ENCODE measurements at places on chromosomes 1 and 21. TPM values are rescaled to one million over a fixed set of nuclear protein-coding genes. Genes with fewer than 3 reads are reported as not detected.

The FMO2 gene
- 41.3 TPM for total RNA-seq

The MPL gene
- 0.92 TPM for total RNA-seq

The ADCY10 gene
- 0.10 TPM for total RNA-seq

The GUCA2A gene
- not detected for total RNA-seq

The HFM1 gene
- total RNA-seq, result 3.4 TPM

The OR2T2 gene
- total RNA-seq, result not detected

The LRRC38 gene
- 0.65 TPM for total RNA-seq

The SLAMF6 gene
- total RNA-seq, result 0.40 TPM

The COL8A2 gene
- total RNA-seq, result 0.66 TPM

The PRDX6 gene
- total RNA-seq, result 290 TPM

The PTPN22 gene
- 3.3 TPM for total RNA-seq
